ENCODE measurements at places on chromosomes 3 and 15. TPM values are rescaled to one million over a fixed set of nuclear protein-coding genes. Genes with fewer than 3 reads are reported as not detected.

- DNase-seq, result no peak
Measured at GRCh38 chr3:139327231-139327630, 16.6 kb upstream of the MRPS22 start.

- no peak for DNase-seq
Measured at GRCh38 chr3:14376348-14377043, 25.9 kb upstream of the SLC6A6 start.

Gene MGLL
- 21.4 TPM for polyA plus RNA-seq

DNA sequence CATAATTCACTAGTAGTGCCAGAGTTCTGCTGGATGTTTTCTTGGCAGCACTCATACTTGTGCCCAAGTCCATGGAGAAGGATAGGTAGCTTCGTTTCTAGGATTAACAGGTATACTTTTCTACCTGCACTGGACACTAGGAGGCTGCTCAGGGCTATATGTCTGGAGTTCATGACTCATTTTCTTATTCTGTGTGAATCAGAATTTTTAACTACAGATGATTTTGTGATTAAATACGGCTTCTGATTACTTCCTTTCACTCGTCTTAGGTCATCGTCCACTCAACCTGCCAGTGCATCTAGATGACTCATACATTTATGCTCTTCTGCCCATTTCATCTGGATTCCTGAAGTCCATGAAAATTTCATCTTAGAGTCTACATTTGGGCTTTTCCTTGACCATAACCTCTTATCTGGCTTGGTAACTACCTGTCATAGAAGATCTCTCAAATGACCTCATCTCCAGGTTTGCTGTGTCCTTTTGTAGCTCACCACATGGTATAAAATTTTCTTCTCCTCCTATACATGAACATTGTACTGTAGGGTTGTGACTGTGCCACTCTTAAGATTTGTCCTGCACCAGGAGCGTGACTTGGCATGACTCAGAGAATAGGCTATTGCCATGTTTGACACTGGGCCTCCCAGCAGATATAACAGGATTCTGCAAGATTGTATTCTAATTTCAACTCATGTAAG is 66.7 kb upstream of the GCSAM start:
- DNase-seq, result no peak

DNA sequence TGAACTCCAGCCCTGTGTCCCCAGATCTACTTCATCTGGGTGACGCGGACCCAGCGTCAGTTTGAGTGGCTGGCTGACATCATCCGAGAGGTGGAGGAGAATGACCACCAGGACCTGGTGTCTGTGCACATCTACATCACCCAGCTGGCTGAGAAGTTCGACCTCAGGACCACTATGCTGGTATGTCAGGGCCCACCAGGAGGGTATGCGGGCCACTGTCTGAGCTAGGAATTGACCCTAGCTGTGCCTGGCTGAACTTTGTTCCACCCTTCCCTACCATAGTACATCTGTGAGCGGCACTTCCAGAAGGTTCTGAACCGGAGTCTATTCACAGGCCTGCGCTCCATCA is 24.3 kb downstream of the SHF start:
- DNase-seq, result no peak

GRCh38 chr3:17752876-17753631 is 10.6 kb upstream of the TBC1D5 start:
- no peak for DNase-seq

GRCh38 chr3:159616234-159616825 is 372.3 kb upstream of the IL12A start:
- DNase-seq, result peak; percentile 48

- DNase-seq, result no peak
Measured at GRCh38 chr3:183641882-183642281, 6.5 kb downstream of the KLHL24 start.

Gene POC1A
- polyA plus RNA-seq, result 3.7 TPM

Gene CYP1A1
- 22.6 TPM for polyA plus RNA-seq

DNA sequence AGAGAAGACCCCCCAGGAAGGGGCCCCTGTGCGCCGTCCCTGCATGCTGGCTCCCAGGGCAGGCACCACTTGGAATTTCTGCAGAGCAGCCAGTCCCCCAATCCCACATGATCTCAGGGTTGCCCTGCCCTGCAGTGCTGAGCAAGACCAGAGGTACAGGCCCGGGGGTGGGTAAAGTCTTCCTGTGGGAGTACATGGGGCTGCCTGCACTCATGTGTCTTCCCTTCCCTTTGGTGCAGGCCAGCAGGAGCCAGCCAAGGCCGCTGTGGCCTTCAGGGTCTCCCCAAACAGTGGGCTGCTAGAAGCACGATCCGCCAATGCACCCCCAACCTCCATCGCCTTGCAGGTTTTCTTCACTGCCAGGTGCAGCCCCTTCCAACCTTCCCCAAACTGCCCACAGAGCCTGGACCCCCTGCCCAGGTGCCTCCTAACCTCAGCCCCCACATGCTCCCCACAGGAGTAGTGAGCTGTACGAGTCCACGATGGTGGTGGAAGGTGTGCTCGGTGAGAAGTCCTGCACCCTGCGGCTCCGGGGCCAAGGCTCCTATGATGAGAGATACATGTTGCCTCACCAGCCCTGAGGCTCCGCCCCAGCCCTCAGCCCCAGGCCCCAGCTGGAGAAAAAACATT is 15.0 kb downstream of the ACAA1 start:
- DNase-seq, result no peak

Gene EBLN2
- 5.8 TPM for polyA plus RNA-seq

GRCh38 chr15:67511606-67512005 is 9.3 kb upstream of the C15orf61 start:
- no peak for DNase-seq

DNA sequence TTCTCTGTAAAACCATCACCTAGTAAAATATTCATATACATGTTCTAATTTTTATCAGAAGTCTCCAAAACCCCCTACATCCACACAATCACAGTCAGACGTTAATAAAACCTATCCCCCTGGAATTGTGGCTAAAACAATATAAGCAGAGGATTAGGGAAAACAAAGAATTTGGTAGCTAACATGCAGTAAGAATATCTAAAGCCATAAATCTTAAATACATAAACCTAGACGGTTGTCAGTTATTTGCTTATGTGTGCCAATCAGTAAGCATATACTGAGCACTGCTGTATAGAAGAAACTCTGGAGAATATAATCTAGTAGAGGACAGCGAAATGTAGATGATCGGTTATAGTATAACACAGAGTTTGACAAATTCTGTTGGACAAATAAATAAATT is 232.2 kb downstream of the TBC1D5 start:
- DNase-seq, result no peak

GRCh38 chr3:50381383-50381782 is 22.1 kb upstream of the TMEM115 start:
- DNase-seq, result no peak

Gene PLA1A
- 2.9 TPM for polyA plus RNA-seq

Gene ERC2
- 2.2 TPM for polyA plus RNA-seq

- DNase-seq, result no peak
Measured at GRCh38 chr3:52012699-52013098, 17.0 kb upstream of the RPL29 start.

GRCh38 chr3:140204271-140204984 is 269.4 kb downstream of the CLSTN2 start:
- DNase-seq, result no peak

- no peak for DNase-seq
Measured at GRCh38 chr3:195886181-195887141, 21.9 kb downstream of the TNK2 start.

Gene STAC
- polyA plus RNA-seq, result 0.53 TPM

GRCh38 chr3:52461874-52462273 is 6.5 kb downstream of the NISCH start:
- DNase-seq, result no peak

DNA sequence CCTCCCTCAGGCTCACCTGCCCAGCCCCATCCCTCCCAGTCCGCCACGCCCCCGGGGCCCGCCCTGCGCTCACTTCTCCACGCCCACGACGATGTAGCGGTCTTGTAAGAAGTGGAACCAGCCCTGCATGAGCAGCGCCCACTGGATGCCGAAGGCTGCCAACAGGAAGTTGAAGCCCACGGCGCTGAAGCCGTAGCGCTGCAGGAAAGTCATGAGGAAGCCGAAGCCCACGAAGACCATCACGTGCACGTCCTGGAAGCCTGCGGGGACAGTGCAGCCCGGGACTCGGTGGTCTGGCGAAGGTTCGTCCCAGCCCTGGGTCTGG is 9.7 kb downstream of the RHCG start:
- no peak for DNase-seq

GRCh38 chr15:40115670-40116093 is 7.0 kb upstream of the BMF start:
- no peak for DNase-seq

Gene ANO10
- polyA plus RNA-seq, result 33.5 TPM

Gene ECE2
- polyA plus RNA-seq, result not detected

- DNase-seq, result no peak
Measured at GRCh38 chr3:98497381-98497780, at the start of gene OR5K2. Gene OR5K2 (plus strand): TSS chr3:98497681. CDS start chr3:98497681, 0 bp downstream.

DNA sequence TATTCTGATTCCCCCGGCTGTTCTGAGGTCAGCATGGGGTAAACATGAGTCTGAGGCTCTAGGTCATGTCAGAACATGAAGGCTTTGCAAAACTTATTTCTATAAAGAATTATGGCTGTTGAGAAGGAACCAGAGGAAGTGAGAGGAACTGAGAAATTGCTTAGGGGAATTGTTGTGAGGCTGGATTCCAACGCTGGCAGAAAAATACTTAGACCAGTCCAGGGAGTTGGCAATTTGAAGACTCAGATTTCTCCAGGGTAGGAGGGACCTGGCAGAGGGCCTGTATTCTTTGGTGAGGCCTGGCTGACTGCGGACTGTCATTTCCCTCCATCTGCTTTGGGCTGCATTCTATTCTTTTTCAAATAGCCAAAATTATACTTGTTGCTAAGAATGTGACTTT is 155.5 kb downstream of the PLD1 start:
- peak; percentile 12 for DNase-seq

GRCh38 chr3:78322780-78323179 is 1282.9 kb downstream of the ROBO2 start:
- no peak for DNase-seq

- no peak for DNase-seq
Measured at GRCh38 chr3:128167646-128167972, 14.3 kb downstream of the EEFSEC start.

Gene GATA2
- polyA plus RNA-seq, result 3.5 TPM

Gene ZMYND10
- polyA plus RNA-seq, result 0.18 TPM

Gene IMPG2
- polyA plus RNA-seq, result 0.15 TPM

DNA sequence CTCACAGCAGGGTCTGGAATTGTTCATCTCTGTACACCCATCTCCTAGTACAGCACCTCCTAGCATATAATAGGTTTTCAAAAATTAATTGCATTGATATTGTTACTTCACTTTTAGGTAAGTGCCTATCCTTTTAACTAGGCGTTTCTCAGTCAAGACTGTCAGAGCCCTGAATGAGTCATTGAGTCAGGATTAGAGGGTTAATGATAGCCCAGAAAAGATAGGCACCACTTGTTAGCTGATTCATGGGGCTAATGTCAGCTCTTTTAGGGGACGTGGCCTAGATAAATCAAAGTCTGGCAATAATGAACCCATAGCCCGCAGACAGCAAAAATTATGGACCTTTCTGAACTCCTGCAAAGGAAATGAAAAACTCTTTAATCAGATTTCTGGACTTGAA is 42.9 kb downstream of the TIMP4 start:
- no peak for DNase-seq

DNA sequence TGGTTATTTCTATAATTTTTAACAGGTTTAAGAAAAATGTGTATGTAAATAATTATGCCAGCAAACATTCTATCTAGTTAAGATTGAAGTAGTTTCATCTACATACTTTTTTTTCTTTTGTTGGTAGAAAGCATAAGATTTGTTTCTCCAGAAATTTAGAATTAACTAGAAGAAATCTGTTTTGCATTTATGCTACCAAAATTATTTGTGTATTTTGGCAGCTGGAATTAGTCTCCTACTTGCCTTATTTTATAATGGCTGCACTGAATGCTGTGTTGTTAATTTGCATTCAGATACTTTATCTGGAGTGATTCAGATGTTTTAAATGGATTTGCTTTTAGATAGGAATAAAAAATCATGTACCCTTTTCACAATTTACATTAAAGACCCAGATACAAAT is 100.2 kb upstream of the NAALADL2 start:
- DNase-seq, result no peak

DNA sequence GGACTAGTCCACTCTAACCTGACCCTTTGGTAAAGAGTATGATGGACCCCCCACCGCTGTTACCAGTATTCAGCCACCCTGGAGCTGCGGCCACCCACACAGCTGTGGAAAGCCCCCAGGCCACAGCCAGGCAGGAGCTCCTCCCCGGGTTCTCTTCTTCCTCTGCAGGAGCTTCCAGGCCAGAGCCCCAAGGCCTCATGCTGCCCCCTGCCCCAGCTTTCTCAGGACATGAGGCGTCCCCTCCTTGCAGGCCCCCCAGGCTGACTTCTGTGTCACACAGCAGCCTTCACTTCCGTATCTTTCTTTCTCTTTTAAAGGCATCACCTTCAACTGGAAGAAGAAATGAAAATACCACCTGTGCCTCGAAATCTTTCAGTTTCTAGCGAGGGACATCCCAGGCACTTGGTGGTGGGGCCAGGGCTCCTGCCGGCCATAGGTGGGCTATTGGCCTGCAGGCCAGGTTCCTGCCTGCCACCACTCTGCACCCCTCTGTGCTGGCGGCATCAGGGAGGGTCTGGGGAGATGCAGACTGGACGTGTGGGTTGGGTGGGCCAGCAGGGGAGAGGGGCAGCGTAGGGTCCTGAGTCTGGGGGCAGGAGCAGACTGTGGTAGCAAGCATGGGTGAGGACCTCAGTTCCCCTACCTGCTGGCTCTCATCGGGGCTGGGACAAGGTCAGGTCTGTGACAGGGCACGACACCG is 19.9 kb downstream of the KLF13 start:
- DNase-seq, result no peak

GRCh38 chr3:110378481-110378880 is 693.1 kb upstream of the NECTIN3 start:
- DNase-seq, result no peak

DNA sequence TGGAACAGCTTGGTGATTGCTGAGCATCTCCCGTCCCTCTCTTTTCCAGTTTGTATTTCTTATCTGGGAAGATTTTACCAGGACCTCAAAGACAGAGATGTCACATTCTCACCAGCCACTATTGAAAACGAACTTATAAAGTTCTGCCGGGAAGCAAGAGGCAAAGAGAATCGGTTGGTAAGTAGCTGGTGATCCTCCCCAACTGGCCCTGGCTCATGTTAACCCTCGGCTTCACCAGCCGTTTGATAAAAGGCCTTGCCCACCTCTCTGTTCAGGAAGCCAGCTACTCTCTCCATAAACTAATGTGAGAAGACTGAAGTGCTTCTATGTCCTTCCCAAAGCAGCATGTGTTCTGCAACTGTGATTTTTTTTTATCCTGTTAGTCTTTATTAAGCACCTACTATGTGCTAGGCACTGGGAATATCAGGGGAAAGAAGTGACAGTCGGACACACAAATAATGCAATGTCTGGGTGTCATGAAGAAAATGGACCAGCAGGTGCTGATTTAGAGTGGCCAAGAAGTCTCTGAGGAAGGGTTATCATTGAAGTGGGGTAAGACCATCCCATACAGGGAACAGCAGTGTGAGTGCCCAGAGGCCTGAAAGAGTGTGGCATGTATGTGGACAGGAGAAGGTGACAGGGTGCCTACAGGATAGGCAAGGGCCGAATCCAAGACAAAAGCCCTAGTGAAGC is 1.2 kb downstream of the MANF start:
- DNase-seq, result no peak
